Stimulated activated CD4-positive, alpha-beta T cell treated with anti-CD3 and anti-CD28 coated beads, Interleukin-15, amount 100 ng/mL, for 1 hour (primary cell): ENCODE measurements at places on chromosomes 3 and 15.

GRCh38 chr15:68047826-68048225, 6.3 kb upstream of the PIAS1 start:
- DNase-seq = no peak

DNA sequence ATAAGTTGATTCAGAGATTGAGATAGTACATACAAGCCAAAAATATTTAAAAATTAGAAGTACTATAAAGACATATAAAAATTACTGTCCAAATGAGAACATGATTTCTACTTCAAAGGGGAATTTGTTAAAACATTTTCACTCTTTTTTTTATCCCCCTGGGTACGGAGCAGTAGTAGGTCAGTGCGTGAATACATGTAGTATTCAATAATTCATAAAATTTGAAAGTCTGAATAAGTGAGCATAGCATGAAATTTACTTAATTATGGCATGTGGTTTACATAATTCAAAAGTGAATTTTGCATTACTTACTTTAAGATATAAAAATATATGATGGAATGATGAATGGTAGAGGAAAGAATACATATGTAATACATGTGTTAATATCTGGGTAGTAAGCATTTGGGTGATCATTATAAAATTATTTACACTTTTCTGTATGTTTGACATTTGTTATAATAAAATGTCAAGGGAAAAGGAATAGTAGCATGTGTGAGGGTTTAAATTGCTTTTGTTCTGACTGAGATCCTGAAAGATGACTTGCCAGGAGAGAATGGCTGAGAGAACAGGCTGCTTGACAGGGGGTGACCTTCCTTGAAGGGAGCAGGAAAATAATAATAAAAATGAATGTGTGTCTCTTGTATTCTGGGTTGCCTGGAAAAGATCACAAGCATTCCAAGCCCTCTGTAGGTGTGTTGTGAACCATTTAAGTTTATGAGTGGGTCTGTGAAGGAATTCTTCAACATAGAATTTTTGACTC, 1178.8 kb downstream of the ZPLD1 start:
- DNase-seq = no peak

DNA sequence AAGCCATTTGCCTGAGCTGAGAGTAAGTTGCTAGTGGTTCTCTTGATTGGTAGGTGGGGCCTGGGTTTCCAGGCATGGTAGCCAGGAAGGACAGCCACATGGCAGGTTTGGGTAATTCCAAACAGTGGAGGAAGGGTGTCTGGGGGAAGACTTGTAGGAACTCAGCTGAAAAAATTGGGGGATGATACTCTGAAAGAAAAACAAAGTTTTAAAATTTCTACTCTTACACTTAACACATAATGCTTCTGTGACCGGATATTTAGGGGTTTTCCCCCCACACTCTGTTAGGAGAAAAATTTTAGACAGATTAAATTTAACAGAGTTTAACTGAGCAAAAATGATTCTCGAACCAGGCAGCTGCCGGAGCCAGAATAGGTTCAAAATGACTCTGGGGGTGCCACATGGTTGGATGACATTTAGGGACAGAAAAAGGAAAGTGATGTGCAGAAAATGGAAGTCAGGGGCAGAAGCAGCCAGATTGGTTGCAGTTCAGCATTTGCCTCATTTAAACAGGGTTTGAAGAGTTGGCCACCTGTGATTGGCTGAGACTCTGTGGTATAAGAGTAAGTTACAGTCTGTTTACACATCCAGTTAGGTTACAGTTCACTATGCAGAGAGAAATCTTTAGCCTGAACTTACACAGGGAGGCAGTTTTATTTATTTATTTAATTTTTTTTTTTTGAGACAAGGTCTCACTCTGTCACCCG, 8.1 kb downstream of the B2M start:
- no peak for DNase-seq

GRCh38 chr15:57495554-57496165, 96.0 kb upstream of the MYZAP start:
- no peak for DNase-seq

DNA sequence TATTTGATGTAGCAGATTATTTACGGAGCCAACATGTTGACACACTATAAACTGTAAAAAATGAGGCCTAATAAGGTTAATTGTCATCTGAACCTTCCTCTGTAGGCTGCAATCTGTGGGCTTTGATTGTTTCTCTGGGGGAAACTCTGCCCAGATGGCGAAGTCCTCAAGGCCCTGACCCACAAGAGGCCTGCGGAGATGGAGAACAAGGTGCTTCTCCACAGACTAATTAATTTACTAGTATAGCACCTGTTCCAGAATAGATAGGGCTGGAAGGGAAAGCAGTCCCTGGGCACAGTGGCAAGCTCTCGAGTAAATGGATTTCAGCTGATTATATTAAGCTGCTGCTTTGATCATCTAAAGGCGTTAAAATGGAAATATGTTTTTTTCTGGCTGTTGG, 338.8 kb upstream of the DNAJC19 start:
- no peak for DNase-seq

GRCh38 chr3:127982155-127982554, 67.1 kb downstream of the KBTBD12 start:
- DNase-seq = no peak

GRCh38 chr3:7788881-7789280, 712.7 kb upstream of the LMCD1 start:
- DNase-seq = no peak

DNA sequence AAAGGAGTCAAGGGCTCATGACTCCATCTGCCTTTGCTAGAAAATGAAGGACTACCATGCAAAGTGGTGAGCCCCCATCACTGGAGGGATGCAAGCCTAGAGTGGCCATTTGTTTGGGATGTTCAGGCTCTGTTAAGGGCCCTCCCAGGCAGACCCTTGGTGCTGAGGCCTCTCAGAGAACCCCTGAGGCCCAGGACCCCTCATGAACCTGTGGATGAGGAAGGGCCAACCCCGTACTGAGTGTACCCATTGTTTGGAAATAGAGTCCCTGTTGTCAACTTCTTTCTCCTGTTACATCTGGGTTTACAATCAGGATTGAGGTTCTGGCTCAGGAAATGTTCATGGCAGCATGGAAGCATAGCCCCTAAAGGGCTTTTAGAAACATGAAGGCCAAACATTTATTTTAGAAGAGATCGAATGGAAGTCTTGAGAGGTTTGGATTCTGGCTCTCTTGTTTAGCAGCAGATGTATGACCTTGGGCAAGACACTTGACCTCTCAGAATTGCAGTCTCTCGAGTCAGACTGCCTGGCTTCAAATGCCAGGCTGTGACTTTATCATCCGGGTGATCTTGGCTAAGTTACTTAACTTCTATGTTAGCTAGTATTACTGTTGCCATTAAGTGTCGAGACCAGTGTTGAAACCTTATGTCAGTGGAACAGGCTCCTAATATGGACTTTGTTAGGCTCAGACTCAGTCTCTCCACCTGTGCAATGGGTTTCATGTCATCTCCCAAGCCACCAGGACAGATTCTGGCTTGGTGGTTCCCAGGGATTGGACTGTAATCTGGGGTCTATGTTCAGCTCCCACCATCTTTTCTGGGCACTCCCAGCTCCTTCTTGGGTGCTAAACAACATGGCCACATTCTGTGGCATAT, 12.4 kb downstream of the ITGA11 start:
- DNase-seq = no peak

DNA sequence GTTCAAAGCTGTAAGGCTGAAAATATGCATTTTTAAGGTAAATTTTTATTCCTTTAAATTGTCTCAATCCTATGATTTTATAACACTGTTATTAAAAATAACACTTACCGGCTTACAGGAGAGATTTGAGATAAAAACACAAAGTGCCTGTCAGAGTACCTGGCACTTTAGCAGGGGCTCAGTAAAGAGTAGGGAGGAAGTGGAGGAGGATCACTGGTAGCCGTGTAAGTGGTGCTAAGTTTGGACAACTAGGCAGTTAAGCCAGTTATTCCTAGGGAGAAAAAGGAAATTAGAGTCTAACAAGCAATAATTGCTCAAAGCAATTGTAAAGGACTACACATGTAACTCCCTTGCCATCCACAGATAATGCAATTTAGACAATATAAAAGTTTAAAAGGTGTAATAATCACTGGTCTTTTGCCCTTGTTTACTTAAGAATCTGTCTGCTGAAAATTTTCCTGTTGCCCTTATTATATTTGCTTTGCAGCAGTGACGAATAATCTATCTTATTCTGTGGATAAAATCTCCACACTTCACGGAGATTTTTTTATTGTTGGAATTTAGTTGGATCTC, 204.8 kb downstream of the CDIN1 start:
- no peak for DNase-seq

DNA sequence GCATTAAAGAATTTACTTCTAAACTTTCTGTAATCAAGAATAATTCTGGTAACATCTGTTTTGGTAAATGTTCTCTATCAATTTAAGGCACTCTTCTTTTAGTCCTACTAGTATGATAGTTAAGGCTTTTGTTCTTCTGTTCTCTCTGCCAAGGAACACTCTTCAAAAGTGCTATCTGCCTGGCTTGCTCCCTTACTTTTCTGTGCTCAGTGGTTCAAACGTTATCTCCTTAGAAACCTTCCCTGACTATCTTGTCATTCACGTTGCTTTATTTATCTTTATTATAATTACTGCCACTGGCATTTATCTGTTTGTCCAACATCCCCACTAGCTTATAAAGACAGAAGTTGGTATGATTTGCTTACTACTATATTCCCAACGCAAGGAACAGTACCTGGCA, 59.2 kb downstream of the RFX7 start:
- DNase-seq = no peak

DNA sequence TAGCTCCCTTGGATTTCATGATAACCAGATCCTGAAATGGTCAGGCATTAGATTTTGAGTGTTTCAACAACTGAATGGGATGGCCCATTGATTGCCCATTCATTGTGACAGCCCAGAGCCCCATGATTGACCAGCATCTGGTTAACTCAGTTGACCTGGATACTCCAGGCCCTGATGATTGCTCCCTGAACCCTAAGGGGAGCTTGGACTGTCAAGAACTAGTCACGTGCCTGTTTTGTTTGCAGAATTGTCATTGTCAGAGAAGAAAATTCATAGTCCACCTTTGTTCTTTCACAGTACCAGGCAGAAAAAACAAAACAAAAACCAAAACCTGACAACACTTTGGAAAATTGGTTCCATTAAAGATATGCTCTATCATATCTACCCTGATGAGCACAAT, 241.3 kb upstream of the ONECUT1 start:
- DNase-seq = no peak

DNA sequence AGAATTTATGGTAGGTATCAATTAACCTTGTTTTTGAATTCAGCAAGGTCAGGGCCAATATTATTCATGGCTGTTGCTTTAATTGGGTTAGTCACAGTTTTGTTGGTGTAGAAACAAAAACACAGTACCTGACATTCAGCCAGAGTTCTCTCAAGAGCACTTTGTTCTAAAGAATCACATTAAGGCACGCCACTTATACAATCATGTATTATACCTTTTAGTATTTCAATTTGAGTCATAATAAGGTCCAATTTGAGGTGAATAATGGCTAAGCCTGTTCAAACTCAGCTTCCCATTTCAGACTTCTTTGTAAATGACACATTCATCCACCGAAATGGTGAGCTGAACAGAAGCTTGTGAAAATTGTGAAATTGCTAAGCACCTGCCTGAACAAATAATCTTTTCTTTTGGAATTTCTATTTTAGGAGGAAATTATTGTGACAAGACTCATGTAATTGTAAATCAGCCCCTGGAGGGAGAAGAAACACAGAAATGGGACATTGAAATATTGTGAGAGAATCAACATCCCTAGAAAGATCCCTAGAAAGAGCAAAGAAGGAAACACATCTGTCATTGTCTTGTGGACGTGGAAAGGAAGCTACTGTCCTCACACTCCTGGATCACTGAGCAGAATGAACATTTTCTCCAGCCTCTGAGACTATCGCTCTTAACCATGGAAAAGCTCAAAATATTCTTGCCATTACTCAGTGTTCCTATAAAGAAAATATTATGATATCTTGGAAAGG, 29.3 kb downstream of the RIOX2 start:
- DNase-seq = no peak

GRCh38 chr3:105801397-105801796, 67.4 kb downstream of the CBLB start:
- no peak for DNase-seq

DNA sequence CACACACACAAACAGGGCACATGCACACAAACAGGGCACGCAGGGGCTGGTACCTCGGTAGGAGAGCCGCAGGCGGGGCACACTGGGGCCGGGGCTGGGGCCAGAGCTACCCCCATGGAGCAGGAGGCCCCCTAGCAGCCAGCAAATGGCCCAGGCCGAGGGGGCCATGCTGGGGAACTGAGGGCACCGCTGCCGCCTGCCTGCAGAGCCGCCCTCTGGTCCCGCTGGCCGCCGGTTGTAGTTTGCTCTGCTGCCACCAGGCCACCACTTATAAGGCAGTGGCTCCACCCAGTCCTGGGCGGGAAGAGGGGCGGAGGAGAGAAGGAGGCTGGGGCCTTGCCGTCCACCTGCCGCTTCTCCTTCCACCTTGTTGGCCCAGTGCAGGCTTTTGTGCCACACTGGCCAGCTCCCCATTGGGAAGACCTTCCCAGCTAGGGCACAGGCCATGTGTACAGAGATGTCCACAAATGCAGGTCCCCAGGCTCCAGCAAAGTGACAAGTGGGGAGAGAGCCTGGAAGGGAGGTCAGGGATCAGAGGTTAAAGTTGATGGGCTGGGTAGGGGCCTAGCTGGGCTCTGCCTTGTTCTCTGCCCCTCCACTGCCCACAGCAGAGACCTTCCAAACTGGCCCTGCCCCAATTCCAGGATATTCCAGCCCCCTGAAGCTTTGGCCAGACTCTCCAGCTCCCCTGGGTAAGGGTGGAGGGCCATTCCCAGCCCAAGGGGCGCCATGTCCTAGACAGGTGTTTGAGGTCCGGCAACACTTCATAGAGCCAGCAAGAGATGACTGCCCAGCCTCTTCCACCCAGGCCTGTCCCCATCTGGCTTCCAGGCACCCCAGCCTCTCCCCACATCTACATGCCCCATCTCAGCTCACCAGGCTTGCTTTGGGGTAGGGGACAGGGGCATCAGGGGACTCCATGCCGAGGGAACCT, at the start of gene SEMA3G:
Gene SEMA3G, minus strand, starts transcription at position 244 of the 934 bp plus-strand sequence. Its CDS starts 76 bp downstream, at position 168.
- peak; percentile 57 for DNase-seq

GRCh38 chr15:95996494-95996893, 334.0 kb upstream of the NR2F2 start:
- DNase-seq = no peak

- no peak for DNase-seq
Measured at GRCh38 chr3:71801986-71802385, 17.0 kb upstream of the PROK2 start.

GRCh38 chr15:84967380-84967779, 14.3 kb upstream of the PDE8A start:
- no peak for DNase-seq

- DNase-seq = no peak
Measured at GRCh38 chr3:101535221-101535620, 22.2 kb upstream of the SENP7 start.

DNA sequence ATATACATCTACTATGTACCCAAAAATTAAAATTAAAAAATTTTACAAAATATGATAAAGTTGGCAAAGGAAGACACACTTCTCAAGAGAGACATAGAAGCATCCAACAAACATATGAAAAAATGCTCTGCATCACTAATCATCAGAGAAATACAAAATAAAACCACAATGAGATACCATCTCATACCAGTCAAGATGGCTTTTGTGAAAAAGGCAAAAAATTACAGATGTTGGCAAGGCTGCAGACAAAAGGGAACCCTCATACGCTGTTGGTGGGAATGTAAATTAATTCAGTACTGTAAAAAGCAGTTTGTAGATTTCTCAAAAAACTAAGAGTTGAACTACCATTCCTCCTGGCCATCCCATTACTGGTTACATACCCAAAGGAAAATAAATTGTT, 581.7 kb upstream of the CCDC54 start:
- no peak for DNase-seq

- DNase-seq = no peak
Measured at GRCh38 chr3:151900460-151900859, 27.0 kb downstream of the SUCNR1 start.
